ENCODE measurements at places on chromosomes 5 and 9. TPM values are rescaled to one million over a fixed set of nuclear protein-coding genes. Genes with fewer than 3 reads are reported as not detected.

DNA sequence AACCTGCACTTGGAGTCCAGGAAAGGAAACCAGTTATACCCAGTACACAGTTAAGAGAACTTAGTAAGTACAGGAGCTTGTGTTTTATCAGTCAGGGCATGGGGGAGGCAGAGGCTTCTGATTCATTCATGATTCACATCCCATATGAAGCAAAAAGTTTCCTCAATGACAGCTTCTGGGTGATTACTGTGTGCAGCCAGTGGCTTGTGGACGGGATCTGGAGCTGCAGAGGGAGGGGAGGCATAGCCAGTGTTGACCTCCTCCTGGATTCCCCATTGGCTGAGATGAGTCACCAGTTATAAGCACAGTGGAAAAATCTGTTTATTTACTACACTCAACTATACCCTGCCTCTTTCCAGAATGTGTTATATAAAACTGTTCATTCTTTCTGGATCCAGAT, 17.7 kb downstream of the IL31RA start:
- DNase-seq: peak; percentile 88
- peaks cover 33% of the 10 kb centered on the region for H3K4me1 ChIP-seq
- H3K27me3 ChIP-seq: no peaks in the 10 kb centered on the region
- H3K4me3 ChIP-seq: no peak overlapping the region
- peak overlapping the region; percentile 27 for H3K27ac ChIP-seq

DNA sequence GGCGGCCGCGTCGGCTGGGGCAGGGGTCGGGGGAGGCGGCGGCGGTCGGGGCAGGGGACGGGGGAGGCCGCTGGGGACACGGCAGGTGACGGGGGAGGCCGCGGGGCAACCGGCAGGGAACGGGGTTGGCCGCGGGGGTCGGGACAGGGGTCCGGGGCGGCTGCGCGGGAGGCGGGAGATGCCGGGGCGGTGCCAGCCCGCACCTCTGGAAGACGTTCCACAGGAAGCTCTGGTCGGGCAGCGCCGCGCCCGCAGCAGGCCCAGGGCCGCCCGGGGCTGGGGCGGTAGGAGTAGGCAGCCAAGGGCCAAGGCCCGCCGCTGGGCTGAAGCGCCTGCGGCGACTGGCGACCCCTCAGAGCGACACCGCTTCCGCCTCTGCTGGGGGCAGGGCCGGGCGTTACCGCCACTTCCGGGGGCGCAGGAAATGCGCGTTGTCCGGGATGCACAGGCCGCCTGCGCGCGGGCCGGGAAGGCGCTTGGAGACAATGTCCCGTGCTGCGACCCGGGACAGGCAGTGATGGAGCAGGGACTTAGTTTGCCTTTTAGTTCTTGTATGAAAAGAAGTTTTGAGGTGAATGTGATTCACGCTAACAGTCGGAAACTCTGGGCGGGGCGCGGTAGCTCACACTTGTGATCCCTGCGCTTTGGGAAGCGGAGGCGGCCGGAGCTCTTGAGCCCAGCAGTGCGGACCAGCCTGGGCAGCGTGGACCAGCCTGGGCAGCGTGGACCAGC, 110.0 kb upstream of the LPCAT1 start:
- peak; percentile 29 for DNase-seq
- peaks cover 5% of the 10 kb centered on the region for H3K4me1 ChIP-seq
- H3K27me3 ChIP-seq: peaks cover 8% of the 10 kb centered on the region
- H3K36me3 ChIP-seq: no peaks in the 10 kb centered on the region
- H3K4me3 ChIP-seq: peak overlapping the region; percentile 59

GRCh38 chr5:102754767-102755431, at the start of gene PAM:
Gene PAM (plus strand): TSS chr5:102755305. CDS start chr5:102866196, 110,891 bp downstream.
- H3K4me3 ChIP-seq: peak within 1 kb of the TSS; percentile 81
- no peaks in the 10 kb centered on the region for H3K36me3 ChIP-seq
- H3K4me1 ChIP-seq: peaks cover 15% of the 10 kb centered on the region
- DNase-seq: peak; percentile 27
- peaks cover 9% of the 10 kb centered on the region for H3K27me3 ChIP-seq
- peak within 1 kb of the TSS; percentile 57 for H3K27ac ChIP-seq

The IQGAP2 gene
- polyA plus RNA-seq: 21.4 TPM

The SHROOM1 gene
- 6.4 TPM for polyA plus RNA-seq

The KIF20A gene
- polyA plus RNA-seq: not detected
